ENCODE measurements at places on chromosomes 13 and 19. TPM values are rescaled to one million over a fixed set of nuclear protein-coding genes. Genes with fewer than 3 reads are reported as not detected.

Gene FXYD3
- not detected for total RNA-seq

Gene ZNF98
- not detected for total RNA-seq

GRCh38 chr13:27708325-27708724 is 84.0 kb upstream of the GSX1 start:
- DNase-seq = no peak

- no peak for DNase-seq
These were observed 17.8 kb downstream of the PCCA start for GRCh38 chr13:100106705-100107104.

DNA sequence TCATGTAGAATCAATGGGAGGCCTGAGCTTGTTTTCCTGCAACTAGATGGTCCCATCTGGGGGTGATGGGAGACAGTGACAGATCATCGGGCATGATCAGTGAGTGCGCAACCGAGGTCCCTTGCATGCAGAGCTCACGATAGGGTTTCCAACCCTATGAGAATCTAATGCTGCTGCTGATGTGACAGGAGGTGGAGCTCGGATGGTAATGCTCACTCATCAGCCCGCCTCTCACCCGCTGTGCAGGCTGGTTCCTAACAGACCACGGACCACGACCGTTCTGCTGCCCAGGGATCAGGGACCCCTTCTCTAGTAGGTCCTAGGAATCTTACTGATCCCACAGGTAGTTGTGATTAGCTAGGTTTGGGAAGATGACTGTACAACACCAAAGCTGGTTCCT is 23.5 kb upstream of the GARRE1 start:
- no peak for DNase-seq

DNA sequence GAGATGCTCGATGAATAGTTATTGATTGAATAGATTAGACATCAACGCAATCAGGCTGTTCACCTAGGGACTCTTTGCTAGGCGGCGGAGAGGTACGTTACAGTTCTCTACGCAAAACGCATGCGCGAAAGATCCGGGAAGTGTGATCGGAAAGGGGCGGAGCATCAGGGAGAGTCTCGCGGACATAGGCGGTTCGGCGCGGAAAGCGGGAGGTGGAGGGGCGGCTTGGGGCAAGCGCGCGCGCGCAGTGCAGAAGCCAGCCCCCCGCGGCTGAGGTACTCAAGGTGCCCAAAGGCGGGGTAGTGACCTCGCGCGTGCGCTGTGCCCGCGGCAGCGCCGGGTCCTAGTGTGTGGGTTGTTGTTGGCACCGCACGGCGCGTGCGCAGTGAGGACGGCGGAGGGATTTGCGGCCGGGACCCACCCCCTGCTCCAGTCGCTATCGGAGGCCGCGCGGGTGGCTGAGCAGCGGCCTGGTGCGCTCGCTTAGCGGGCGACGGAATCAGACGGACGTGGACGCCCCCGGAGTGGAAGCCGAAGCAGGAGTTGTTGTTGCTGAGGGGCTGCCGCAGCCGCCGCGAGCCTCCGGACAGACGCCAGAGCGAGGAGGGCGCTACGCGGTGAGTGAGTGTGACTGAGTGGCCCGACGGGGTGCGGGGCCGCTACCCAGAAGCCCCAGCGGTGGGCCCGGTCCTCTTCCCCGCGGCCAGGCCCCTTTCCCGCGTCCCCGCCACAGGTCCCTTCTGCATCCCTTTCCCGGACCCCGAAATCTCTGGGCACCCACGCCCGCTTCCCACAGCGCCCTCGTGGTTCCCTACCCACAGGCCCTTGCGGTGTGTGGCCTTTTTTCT is at the start of gene SNRNP70:
TSS of gene SNRNP70 (plus strand) at position 432 of the 848 bp plus-strand sequence. CDS start 964 bp downstream, outside the sequence.
- DNase-seq = peak; percentile 100

DNA sequence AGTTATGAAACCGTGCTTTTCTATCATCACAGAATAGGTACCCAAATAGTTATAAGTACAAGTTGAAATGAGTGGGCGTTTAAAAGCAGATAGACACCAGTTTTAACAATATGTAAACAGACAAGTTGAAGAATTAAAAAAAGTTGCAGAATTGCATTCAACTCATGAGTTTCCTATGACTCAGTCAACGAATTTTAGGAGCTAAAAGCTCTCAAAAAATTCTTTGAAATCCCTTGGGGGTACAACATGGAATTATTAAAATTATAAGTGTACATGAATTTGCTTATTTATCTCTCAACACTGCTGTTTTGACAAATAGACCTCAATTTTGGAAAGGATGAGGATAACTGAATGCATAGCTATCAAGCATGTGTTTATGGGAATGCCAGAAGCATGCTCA is 693.4 kb downstream of the PCDH9 start:
- no peak for DNase-seq

- peak; percentile 47 for DNase-seq
These were observed 15.3 kb upstream of the ERICH6B start for GRCh38 chr13:45630791-45631190.

- no peak for DNase-seq
These were observed 12.4 kb upstream of the TPP2 start for GRCh38 chr13:102584434-102584833.

- peak; percentile 86 for DNase-seq
These were observed 41.5 kb upstream of the C13orf46 start for GRCh38 chr13:114015111-114015968.

GRCh38 chr19:13033244-13033643 is 38.0 kb downstream of the NFIX start:
- peak; percentile 48 for DNase-seq

- peak; percentile 99 for DNase-seq
These were observed 195.6 kb downstream of the GGACT start for GRCh38 chr13:100392709-100393630.

Gene ZNF793
- 2.9 TPM for total RNA-seq

Gene LRRC25
- total RNA-seq = not detected

GRCh38 chr19:48716562-48717291 is 2.8 kb downstream of the MAMSTR start:
- DNase-seq = peak; percentile 75

Gene CALR3
- total RNA-seq = not detected

DNA sequence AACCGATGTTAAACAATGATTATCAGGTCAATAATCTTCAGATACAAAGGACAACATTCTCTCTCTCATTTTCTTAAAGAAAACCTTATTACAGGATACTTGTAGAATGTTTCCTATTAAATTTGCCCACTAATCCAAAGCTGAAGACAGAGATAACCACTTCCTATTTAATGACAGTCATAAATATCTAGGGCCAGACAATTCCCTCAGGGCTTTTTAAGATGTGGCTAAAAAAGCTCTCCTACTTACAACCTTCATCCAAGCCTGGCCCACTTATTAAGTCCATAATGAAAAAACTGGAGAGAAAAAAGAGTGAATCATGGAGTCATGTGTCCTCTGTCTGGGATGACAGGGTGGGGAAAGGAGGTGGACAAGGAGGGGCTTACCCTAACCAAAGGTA is 235.9 kb downstream of the KLF12 start:
- peak; percentile 9 for DNase-seq

DNA sequence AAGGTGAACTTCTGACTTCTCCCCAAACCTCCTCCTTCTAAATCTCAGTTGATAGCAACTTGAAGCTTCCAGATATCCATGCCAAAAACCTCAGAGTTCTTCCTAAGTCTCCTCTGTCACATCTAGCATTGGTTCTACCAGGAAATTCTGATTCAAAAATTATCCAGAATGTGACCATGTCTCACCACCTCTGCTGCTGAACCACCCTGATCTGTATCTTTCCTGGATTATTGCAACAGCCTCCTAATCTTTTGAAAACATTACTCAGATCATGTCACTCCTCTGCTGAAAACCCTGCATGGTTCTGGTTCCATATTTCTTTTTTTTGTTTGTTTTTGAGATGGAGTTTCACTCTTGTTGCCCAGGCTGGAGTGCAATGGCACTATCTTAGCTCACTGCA is 78.7 kb upstream of the TNFSF11 start:
- peak; percentile 13 for DNase-seq

Gene PTGER1
- total RNA-seq = 2.5 TPM

- DNase-seq = no peak
These were observed 66.7 kb upstream of the ADGRL1 start for GRCh38 chr19:14272623-14273022.

DNA sequence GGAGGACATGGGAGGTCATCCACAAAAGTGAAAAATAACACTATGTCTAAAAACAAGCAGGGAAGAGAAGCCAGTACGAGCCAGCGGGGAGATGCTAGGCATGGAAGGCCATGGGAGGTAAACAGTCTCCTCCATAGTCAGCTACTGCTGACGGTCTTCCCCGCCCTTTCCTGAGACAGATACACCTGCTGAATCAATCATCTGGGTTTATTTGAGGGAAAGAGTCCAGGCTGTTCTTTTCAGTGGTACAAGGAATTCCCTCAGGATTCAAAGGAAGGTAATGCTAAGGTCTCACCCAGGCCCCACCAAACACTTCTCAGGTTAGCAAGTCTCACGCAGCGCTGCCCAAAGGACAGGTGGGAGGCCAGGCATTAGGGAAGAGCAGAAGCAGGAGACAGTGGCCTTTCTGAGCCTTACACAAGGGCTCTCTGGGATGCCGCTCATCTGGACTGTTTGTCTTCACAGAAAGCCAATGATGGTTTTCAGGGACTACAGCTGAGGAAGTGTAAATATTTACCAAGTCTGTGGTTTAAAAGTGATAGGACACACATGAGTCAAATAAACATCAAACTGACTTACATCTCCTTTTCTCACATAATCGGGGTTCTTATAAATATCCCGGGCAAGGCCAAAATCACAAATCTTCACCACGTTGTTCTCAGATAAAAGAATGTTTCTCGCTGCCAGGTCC is 173.9 kb downstream of the FLT1 start:
- no peak for DNase-seq

Data from GM23248 (cell line).